ENCODE measurements at places on chromosomes 4 and X.

GRCh38 chr4:27005905-27006590 lies 145.4 kb downstream of the STIM2 start:
- H3K36me3 ChIP-seq: peaks cover 34% of the 10 kb centered on the region
- no peak overlapping the region for H3K27ac ChIP-seq
- H3K4me3 ChIP-seq: no peak overlapping the region
- H3K27me3 ChIP-seq: no peaks in the 10 kb centered on the region
- peaks cover 15% of the 10 kb centered on the region for H3K4me1 ChIP-seq

DNA sequence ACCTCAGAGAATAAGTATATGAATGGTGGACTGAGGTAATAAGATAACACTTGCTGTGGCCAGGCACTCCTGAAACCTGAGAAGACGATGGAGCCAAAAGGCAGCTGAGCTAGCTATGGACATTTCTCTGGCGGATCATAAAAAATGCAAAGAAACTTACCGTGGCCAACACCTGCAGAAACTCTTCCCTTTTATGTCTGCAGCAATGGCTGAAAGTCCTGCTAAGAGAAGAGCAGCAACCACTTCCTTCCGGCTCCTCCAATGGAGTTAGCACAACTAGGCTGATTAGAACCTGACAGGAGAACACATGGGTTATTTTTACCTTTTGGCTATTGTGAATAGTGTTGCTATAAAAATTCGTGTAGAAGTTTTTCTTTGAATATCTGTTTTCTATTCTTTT lies 76.0 kb upstream of the MAGEB16 start:
- no peaks in the 10 kb centered on the region for H3K4me1 ChIP-seq
- DNase-seq: no peak
- H3K27me3 ChIP-seq: no peaks in the 10 kb centered on the region
- no peaks in the 10 kb centered on the region for H3K36me3 ChIP-seq
- no peak overlapping the region for H3K4me3 ChIP-seq
- H3K27ac ChIP-seq: no peak overlapping the region

DNA sequence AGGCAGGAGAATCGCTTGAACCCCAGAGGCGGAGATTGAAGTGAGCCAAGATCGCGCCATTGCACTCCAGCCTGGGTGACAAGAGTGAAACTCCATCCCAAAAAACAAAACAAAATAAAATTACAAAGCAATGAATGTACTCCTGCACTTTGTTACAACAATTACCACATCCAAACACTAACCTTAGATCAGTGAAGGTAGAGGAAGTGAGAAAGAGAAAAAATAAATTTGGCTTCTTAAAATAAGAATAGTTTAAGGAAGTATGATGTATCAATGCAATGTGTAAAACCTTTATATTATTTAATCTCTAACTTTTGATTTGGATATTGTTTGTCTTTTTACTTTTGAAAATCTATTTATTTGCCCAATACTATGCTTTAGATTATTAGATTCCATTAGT lies 21.7 kb upstream of the CSN1S1 start:
- DNase-seq: no peak
- H3K4me1 ChIP-seq: no peaks in the 10 kb centered on the region
- no peaks in the 10 kb centered on the region for H3K27me3 ChIP-seq
- H3K27ac ChIP-seq: no peak overlapping the region

- H3K4me1 ChIP-seq: no peaks in the 10 kb centered on the region
- H3K27me3 ChIP-seq: peaks cover 17% of the 10 kb centered on the region
- H3K36me3 ChIP-seq: no peaks in the 10 kb centered on the region
- no peak overlapping the region for H3K27ac ChIP-seq
- no peak overlapping the region for H3K4me3 ChIP-seq
Observed at GRCh38 chr4:146915132-146915531, 30.5 kb downstream of the TTC29 start.

DNA sequence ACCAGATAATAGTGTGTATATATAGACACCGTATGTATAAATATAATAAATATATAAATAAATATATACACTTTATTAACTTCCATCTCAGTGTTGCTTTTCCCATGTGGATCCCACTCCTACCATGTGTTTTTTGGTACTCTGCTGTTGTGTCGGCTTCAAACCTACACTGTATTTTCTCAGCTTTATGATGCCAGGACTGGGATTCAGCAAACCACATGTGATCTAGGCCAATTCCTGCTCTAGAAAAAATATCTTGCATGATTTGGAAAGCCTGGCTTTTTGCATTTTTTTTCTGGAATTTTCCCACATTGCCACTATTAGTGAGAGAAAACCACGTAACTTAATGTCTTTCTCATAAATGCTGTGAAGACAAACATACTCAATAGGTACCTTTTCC lies 55.8 kb downstream of the POLR2B start:
- peaks cover 8% of the 10 kb centered on the region for H3K27me3 ChIP-seq
- H3K27ac ChIP-seq: no peak overlapping the region
- no peak overlapping the region for H3K4me3 ChIP-seq

GRCh38 chr4:11487139-11487538 lies 58.4 kb upstream of the HS3ST1 start:
- no peaks in the 10 kb centered on the region for H3K36me3 ChIP-seq
- H3K27ac ChIP-seq: no peak overlapping the region
- H3K4me1 ChIP-seq: peaks cover 7% of the 10 kb centered on the region

DNA sequence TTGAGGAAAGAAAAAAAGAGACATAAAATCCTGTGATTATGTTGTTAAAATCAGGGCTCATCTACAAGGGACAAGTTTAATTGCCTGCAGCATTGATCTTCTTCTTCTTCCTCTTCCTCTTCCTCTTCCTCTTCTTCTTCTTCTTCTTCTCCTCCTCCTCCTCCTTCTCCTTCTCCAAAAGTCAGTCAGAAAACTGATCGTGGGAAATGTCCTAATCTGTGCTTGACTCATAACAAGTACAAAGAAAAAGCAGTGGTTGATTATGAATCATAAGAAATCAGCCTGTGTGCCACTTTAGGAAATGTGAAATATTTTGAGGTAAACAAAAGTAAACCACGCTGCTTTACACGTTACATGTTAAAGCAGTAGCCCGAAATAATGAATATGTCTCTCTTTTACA lies 2.7 kb upstream of the ATP10D start:
- DNase-seq: no peak
- no peak overlapping the region for H3K4me3 ChIP-seq
- H3K36me3 ChIP-seq: peaks cover 3% of the 10 kb centered on the region
- H3K27ac ChIP-seq: peak overlapping the region; percentile 57

DNA sequence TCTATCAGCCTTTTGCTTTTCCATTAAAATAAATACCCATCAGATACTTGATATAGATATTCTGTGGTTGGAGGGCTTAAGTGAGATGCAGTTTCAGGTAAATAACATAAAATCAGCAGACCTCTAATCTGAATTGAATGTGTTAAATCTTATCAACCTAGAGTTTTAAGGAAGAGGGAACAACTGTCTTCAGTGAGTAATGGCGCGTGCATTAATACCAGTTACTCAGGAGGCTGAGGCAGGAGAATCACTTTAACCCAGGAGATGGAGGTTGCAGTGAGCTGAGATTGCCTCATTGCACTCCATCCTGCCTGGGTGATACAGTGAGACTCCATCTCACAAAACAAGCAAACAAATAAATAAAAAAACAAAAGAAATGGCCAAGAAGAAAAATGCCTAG lies 54.3 kb downstream of the FAT4 start:
- DNase-seq: no peak
- no peak overlapping the region for H3K4me3 ChIP-seq
- no peak overlapping the region for H3K27ac ChIP-seq
- no peaks in the 10 kb centered on the region for H3K4me1 ChIP-seq
- no peaks in the 10 kb centered on the region for H3K27me3 ChIP-seq

DNA sequence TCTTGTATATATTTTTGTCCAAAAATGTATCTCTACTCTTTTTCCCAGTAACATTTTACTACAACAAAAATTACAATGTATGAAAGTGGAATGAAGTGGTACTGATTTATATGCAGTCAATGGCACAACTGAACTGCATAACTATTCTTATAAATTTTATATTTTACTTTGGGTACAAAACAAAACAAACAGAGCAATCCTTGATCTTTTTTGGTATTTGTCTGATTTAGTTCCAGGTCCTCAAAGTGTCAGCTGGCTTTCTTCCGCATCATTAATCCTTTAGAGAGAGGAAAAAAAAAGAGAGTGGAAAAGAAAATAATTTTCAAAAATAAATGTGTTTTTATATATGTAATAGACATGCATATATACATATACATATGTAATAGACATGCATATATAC lies 252.4 kb upstream of the SLIT2 start:
- no peaks in the 10 kb centered on the region for H3K4me1 ChIP-seq
- no peaks in the 10 kb centered on the region for H3K27me3 ChIP-seq
- no peak for DNase-seq
- no peaks in the 10 kb centered on the region for H3K36me3 ChIP-seq
- no peak overlapping the region for H3K27ac ChIP-seq
- no peak overlapping the region for H3K4me3 ChIP-seq

DNA sequence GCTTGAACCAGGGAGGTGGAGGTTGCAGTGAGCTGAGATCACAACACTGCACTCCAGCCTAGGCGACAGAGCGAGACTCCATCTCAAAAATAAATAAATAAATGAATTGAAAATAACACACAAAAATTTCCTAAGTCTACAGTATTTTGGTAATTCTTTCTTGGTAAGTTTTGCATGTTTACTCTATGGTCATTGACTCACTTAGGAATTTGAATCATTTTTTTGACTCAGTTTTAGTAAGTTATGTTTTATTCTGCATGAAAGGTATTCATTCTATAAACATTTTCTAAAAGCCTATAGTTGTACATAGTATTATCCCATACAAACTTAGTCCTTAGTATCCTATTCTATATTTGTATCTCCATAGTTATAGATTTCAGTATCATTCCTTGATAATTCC lies 772.9 kb upstream of the SLIT2 start:
- no peak for DNase-seq
- H3K36me3 ChIP-seq: no peaks in the 10 kb centered on the region
- H3K4me3 ChIP-seq: no peak overlapping the region
- H3K27me3 ChIP-seq: no peaks in the 10 kb centered on the region

DNA sequence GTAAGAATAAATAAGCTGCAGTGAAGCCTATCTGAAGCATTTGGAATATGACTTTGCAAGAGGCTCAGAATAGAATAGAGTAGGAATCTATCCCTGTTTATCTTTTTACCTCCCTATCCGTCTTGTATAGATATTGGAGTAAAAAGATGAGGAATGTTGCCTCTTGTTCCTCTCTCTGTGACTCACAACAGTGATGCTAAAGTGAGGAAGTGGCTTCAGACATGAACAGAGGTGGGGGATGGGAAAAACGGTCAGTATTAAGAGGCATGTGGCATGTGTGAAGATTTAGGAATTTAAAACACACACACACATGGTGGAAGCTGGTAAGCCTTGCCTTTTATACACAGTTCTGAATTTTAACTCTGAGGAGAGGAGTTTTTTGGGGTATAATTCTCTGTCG lies 3.8 kb upstream of the DCAF4L1 start:
- no peaks in the 10 kb centered on the region for H3K4me1 ChIP-seq
- no peak overlapping the region for H3K4me3 ChIP-seq
- H3K27ac ChIP-seq: no peak overlapping the region
- DNase-seq: no peak
- no peaks in the 10 kb centered on the region for H3K36me3 ChIP-seq

DNA sequence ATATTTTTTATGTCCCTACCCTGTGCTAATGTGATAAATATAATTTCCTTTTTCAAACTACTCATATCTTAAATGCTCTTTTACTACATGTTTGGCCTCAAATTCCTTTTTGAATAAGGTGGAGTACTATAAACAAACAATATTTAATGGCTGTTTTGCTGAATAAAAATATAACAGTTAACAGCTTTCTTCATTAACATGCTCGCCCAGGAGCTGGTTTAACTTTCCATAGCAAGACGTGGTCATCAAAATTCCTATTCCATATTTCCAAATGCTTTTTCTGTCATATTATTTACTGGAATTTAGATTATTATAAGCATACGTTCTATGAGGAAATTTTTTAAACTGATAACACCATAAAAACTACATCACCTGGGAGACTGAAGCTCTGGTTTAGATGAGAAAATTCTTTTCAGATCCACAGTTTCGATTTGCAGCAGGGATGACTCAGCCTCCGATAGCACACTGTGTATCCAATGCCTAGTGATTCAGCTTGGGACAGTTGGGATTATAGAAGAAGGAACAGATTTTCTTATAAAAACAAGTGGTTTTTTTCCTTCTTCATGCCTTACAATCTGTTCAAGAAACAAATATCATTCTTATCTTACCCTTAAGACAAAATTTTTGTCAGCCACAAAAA lies 129.1 kb downstream of the FBXO8 start:
- H3K27ac ChIP-seq: no peak overlapping the region
- H3K27me3 ChIP-seq: peaks cover 8% of the 10 kb centered on the region
- H3K4me3 ChIP-seq: no peak overlapping the region
- DNase-seq: no peak
- H3K4me1 ChIP-seq: no peaks in the 10 kb centered on the region
- H3K36me3 ChIP-seq: no peaks in the 10 kb centered on the region

DNA sequence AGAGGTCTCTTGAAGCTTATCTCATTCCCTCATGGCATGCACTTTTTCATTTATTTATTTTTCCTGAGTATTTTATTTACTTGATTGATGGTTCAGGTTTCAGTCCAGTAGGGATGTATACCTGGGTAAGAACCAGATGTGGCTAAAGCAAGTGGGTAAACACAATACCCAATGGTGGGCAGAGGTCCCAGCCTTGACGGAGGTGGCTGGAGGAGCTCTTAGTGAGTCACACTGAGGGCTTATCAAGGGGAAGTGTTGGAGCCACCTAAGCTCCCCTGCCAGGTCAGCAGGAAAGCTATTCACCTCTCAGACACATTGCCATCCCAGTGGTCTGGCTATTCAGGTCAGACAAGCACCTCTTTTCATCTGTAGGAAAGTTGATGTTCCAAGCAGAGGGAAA lies 236.2 kb upstream of the MAGEB16 start:
- H3K27me3 ChIP-seq: no peaks in the 10 kb centered on the region
- peaks cover 4% of the 10 kb centered on the region for H3K36me3 ChIP-seq
- DNase-seq: no peak
- no peaks in the 10 kb centered on the region for H3K4me1 ChIP-seq
- H3K4me3 ChIP-seq: no peak overlapping the region

GRCh38 chr4:94466923-94467322 lies 15.2 kb downstream of the PDLIM5 start:
- peaks cover 3% of the 10 kb centered on the region for H3K36me3 ChIP-seq
- no peaks in the 10 kb centered on the region for H3K27me3 ChIP-seq
- DNase-seq: no peak
- no peak overlapping the region for H3K27ac ChIP-seq
- no peak overlapping the region for H3K4me3 ChIP-seq

DNA sequence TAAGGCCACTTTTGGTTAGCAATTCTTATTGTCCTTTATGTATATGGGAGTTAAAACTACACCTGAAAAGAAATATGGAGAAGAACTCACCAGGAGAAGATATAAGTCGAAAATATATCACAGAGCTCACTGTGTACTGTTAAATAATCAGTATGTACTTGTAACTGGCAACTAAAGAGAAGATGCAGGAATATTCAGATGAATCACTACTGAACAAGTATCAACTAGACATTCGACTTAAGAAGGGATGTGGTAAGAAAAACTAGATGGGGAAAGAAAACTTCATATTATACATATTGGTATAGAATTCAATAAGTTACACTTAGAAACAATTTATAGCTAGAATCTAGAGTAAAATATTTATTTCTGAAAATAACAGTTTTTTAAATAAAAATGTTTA lies 230.0 kb downstream of the CAMK2D start:
- DNase-seq: no peak
- peaks cover 33% of the 10 kb centered on the region for H3K36me3 ChIP-seq
- H3K4me3 ChIP-seq: no peak overlapping the region
- H3K4me1 ChIP-seq: peaks cover 9% of the 10 kb centered on the region
- no peak overlapping the region for H3K27ac ChIP-seq
- H3K27me3 ChIP-seq: no peaks in the 10 kb centered on the region

- no peak for DNase-seq
- no peaks in the 10 kb centered on the region for H3K4me1 ChIP-seq
- H3K27me3 ChIP-seq: peaks cover 18% of the 10 kb centered on the region
- no peak overlapping the region for H3K4me3 ChIP-seq
- H3K36me3 ChIP-seq: no peaks in the 10 kb centered on the region
- H3K27ac ChIP-seq: no peak overlapping the region
Observed at GRCh38 chrX:38760883-38761282, 40.4 kb upstream of the MID1IP1 start.

Measured in effector memory CD8-positive, alpha-beta T cell (primary cell).